RCC 7860 (cell line): ENCODE measurements at places on chromosomes 16 and 17.

DNA sequence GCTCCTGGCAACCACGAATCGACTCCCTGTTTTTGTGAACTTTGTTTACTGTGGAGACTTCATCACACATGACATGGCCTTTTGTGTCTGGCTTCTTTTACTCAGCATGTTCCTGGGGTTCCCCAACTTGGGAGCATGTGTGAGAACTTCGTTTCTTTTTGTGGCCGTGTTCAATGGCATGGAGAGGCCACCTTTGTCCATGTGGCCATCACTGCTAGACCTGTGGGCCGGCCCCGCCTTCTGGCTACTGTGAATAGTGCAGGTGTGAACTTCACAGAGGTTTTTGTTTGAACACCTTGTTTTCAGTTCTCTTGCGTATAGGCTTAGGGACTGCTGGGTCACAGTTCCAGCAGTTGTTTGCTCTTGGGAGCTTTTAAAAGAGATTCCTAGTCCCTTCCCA, 5.7 kb upstream of the SLC38A8 start:
- DNase-seq: no peak

DNA sequence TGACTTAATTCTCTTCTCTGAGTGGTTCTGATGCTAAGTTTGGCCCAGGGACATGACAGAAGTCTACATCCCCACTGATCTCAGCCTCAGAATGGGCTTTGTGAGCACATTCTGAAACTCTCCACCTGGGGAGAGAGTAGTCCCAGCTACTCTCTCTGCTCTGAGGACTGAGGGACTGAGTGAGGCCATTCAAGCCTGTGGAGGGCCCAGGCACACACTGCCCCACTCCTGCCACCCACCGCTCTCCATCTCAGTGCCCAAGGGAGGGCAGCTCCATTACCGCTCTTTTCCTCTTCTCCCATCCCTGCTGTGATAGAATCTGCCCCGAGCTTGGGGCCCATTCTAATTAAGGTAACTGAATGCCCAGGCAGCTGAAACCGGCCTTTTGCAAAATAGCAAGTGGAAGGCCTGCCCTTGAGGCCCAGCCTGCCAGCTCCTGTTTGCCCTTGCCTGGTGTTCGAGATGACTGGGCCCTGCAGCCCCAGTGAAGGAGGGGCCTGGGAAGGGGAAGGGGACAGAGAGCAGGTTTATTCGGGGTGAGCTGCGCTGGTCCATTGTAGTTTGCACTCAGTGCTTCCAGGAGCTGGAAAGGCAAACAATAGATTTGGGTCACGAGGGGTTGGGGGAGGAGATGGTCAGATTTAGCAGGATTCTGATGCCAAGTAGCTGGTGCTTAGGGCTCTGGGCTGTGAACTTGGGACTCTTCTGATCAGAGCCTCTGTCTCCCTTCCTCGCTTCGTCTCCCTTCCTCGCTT, 76.2 kb downstream of the RAB11FIP4 start:
- no peak for DNase-seq

GRCh38 chr16:68272507-68273209, 8.3 kb downstream of the SLC7A6 start:
- DNase-seq: no peak

- no peak for DNase-seq
Measured at GRCh38 chr16:65064131-65064530, 57.7 kb downstream of the CDH11 start.

- no peak for DNase-seq
Measured at GRCh38 chr16:88821168-88821850, 9.6 kb upstream of the APRT start.

- no peak for DNase-seq
Measured at GRCh38 chr17:62657145-62657665, 29.7 kb downstream of the MRC2 start.

DNA sequence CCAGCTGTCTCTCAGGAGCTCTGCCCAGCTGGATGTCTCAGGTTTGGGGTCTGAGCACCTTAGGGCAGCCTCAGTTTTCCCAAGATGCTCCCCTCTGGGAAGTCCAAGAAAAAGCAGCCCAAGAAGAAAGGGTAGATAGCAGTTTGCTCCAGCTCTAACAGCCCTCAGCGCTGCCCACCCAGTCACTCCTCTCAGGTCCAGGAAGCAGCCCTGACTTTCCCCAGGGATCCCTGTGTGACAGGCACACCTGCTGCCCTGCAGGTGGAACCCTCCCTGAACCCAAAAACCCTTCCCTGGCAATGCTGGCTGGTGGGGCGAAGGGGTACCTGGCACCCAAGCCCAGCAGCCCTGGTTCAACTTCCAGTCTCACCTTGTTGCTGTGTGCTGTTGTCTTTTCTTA, 48.1 kb downstream of the BEAN1 start:
- no peak for DNase-seq

GRCh38 chr16:56245197-56245596, 53.9 kb downstream of the GNAO1 start:
- no peak for DNase-seq

- DNase-seq: no peak
Measured at GRCh38 chr17:75153780-75154194, 525 bp downstream of the JPT1 start.

- no peak for DNase-seq
Measured at GRCh38 chr16:85349365-85350145, 237.3 kb upstream of the CIBAR2 start.

DNA sequence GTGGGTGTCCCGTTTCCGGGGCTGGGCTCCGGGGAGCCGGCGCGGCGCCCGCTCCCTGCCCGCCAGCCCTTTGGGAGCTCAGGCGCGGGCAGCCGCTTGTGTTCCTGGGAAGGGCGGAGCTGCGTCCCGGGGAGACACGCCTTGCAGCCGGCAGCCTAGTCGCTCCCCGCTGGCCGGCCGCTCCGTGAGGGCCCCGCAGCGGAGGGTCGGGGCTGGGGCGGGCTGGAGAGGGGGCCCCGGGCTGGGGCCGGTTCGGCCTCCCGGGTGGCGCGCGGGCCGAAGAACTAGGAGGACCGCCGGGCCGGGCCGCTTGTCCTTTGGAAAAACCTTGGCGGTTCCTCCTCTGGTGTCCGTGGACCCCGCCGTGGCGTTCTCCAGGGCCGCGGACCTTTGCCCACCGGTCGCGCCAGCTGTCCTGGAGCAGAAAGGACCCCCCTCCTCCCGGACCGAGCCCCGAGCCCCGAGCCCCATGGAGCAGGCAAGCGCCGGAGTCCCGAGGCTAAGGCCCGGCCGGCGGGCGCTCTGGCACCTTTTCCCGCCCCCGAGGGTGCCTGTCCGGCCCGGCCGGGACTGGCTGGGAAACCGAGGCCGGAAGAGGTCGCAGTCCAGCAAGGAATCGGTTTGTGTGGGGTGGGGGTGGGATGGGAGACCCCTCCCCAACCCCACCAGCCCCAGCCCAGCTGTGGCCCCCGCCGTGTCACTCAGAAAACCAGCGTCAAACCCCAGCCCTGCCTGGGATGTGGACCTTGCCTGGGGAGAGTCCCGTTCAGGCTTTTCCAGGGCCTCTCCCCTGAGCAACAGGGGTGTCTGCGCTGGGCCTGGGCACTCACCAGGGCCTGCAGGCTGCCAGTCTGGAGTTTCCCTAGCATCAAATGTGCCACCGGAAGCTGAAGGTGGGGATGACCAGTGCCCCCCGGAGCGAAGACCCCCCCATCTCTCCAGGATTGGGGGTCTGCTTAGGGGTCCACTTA, 6.8 kb upstream of the TBC1D3B start:
- DNase-seq: no peak

GRCh38 chr16:86396422-86396821, 113.9 kb upstream of the FOXF1 start:
- DNase-seq: no peak

DNA sequence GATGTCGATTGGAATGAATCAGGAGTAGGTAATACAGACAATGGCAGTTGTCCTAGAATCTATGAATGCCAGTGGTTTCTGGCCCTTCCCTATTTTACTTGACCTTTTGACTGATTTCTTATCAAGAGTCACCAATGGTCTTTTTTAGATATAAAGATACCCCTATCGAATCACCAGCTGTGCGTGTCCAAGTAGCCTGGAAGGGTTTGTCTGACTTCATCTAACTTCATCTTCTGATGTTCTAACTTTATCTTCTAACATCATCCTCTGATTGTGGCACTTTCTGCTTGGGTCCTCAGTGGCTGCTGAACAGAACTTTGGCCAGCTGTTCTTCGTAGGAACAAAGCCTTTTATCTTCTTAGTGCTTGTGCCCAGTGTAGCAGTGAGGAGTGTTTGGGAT, 129.7 kb downstream of the MSI2 start:
- no peak for DNase-seq

DNA sequence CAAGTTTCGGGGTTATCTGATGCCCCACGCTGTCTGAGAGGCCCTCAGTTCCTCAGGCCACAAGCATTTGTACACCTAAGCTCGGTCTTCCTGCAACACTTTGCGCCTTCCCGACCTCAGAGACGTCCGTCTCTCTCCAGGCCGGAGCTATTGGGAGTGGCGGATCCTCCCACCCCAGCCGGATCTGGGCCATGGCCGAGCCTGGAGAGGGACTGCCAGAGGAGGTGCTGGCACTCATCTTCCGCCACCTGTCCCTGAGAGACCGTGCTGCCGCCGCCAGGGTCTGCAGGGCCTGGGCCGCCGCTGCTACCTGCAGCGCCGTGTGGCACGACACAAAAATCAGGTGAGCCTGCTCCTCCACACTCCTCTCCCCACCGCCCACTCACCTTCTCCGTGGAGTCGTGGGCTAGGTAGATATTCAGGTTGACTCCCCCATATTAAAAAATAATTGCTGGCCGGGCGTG, 1.9 kb downstream of the FBXL8 start:
- DNase-seq: no peak

DNA sequence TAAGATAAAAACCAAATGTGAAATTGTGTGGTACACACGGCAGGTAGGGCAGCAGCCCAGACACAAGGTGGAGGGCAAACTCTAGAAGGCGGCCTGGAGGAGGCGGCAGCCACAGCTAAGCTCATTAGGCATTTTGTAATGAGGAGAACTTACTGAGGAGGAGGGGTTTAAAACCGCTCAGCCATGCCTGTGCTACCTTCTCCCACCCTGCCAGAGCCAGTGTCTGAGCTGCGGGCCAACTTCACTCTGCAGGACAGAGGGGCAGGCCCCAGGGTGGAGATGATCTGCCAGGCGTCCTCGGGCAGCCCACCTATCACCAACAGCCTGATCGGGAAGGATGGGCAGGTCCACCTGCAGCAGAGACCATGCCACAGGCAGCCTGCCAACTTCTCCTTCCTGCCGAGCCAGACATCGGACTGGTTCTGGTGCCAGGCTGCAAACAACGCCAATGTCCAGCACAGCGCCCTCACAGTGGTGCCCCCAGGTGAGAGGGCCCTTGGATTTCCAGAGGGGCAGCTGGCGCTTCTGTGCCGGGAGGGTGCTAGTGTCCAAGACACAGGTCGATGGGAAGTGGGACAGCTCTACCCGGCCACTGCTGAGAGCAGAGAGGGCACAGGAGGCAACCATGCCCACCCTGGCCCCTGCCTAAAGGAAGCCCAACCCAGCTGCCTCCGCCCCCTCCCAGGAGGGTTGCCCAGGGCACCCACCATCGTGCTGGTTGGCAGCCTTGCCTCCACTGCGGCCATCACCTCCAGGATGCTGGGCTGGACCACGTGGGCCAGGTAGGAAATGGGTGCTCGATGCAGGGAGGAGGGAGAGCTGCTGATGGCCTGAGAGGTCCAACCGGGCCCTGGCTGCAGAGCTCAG, 4.3 kb upstream of the SYNGR2 start:
- DNase-seq: no peak

DNA sequence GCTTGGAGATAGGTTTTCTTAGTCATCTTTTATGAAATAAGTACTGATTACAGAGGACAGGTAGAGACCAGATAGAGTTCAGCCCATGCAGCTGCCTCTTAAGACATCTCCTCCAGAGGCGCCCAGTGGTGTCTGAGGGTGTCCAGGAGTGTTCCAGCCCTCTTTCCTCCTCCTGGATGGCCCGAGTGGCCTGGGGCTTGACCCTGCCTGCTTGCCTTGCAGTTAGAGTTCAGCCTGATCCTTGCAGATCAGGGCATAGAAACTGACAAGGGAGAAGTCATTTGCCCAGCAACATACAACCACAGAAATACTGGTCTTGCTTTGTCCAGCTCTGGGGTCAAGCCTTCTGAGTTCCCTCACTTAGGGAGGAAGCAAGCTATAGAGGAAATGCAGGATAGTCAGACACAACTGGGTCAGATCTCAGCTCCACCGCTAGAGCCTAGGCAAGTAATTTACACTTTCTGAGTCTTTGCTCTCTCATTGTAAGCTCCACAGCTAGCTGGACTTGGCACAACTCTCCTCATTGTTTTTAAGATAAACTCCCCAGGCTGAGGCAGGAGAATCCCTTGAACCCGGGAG, 3.6 kb upstream of the CCL1 start:
- DNase-seq: no peak

DNA sequence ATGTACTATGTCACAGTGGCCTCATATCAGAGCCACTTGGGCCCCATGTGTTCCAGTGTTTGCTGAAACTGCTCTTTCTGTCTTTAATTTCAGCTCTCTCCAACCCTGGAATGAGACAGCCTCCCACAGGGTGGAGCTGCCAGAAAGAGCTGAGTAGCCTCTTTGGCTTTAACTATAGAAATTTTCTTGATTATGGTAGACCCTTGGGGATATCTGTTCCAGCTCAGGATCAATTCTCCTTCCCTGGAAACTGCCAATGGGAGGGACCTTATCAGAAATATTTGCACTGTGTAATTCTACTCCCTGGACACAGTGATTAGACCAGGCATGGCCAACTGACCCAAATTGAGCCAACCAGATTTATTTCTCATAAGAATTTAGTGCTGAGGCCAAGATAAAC, 39.0 kb upstream of the KDM8 start:
- DNase-seq: no peak

- peak; percentile 82 for DNase-seq
Measured at GRCh38 chr16:70438969-70439862, at the start of gene ST3GAL2. Gene ST3GAL2, minus strand, starts transcription at chr16:70439100. Its CDS starts 40,570 bp downstream, at chr16:70398530.

DNA sequence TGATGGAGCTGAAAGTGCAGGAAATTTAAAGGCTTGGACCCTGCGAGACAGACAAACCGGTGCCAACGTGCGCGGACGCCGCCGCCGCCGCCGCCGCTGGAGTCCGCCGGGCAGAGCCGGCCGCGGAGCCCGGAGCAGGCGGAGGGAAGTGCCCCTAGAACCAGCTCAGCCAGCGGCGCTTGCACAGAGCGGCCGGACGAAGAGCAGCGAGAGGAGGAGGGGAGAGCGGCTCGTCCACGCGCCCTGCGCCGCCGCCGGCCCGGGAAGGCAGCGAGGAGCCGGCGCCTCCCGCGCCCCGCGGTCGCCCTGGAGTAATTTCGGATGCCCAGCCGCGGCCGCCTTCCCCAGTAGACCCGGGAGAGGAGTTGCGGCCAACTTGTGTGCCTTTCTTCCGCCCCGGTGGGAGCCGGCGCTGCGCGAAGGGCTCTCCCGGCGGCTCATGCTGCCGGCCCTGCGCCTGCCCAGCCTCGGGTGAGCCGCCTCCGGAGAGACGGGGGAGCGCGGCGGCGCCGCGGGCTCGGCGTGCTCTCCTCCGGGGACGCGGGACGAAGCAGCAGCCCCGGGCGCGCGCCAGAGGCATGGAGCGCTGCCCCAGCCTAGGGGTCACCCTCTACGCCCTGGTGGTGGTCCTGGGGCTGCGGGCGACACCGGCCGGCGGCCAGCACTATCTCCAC, at the start of gene NOG:
Gene NOG, plus strand, starts transcription at position 54 of the 674 bp plus-strand sequence. Its CDS starts 525 bp downstream, at position 579.
- DNase-seq: peak; percentile 39

- DNase-seq: no peak
Measured at GRCh38 chr17:48053758-48054237, 5.6 kb downstream of the NFE2L1 start.

- DNase-seq: no peak
Measured at GRCh38 chr17:13518261-13519000, 83.3 kb downstream of the HS3ST3A1 start.
